Spinal cord (tissue), 10 donors: ENCODE measurements at places on chromosomes 5 and 9.
A peak's percentile ranks its signal among the peaks of the same experiment; 100 is the strongest.

DNA sequence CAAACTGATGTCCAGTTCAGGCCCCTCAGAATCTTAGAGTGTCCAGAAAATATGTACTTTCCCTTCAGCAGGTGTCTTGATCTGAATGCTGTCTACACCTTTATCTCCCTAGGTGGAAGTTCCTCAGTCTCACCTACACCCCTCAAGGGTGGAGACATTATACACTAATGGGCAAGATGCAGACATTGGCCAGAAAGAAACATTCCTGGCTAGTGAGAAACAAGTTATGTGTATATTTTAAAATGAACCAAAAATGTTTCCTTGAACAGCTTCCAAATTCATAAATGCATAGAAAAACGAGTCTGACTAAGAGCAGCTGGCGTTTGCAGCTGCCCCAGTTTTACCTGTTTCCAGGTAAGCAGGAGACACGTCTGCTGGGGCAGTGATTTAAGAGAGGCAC, 140.5 kb upstream of the IRX4 start:
- no peak for DNase-seq

GRCh38 chr5:178130576-178131445, at the start of gene RMND5B:
RMND5B (plus strand) TSS chr5:178131014; CDS start chr5:178138120, 7,106 bp downstream.
- peak; percentile 94 for DNase-seq

DNA sequence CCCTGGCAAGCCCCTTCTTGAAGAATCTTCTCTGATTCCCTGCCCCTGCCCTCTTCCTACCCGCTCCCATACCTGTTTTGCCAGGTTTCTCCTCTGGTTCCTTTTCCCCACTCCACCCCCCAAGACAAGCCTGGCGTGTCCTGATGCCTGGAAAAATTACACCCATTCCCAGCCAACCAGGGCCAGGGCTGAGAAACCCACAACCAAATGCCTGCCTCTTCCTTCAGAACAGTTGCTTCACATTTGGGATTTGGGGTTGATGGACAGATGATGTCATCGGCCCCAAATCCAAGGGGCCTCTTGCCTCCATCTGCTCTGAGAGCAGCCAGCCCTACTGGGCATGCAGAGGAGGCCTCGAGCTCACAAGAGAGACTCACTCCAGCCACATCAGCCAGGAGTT, 8.8 kb upstream of the NEK6 start:
- no peak for DNase-seq

GRCh38 chr9:37534412-37534811, 41.8 kb downstream of the FBXO10 start:
- no peak for DNase-seq

GRCh38 chr5:72495410-72495809, 11.8 kb downstream of the ZNF366 start:
- DNase-seq = no peak

DNA sequence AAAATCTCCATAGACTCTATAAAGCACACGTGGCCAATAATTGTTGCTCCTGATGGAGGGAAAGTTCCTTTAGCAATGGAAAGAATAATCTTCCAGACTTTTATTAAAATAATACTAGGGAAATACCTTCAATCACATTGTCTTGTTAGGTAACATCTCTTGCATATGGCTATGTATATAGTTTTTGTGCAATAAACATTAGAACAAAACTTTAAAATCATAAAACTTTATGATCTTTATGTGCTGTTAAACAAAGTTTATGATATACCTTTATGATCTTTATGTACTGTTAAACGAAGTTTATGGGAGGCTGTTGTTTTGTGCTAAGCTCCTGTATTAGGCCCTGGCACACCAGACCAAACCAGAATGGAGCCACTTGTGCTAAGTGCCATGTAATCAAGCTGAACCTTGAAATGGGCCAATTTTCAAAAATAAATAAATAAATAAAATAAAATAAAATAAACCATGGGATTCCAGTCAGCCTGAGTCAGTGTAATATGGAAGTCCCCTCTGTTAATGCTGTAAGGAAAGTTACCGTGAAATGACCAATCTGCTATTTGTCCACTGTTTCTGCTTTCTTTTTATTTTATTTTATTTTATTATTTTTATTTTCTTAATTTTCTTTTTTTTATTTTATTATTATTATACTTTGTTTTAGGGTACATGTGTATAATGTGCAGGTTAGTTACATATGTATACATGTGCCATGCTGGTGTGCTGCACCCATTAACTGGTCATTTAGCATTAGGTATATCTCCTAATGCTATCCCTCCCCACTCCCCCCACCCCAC, 431.3 kb downstream of the SPATA31D1 start:
- no peak for DNase-seq

- DNase-seq = no peak
These were observed 15.9 kb downstream of the NINJ1 start for GRCh38 chr9:93117924-93118862.

- DNase-seq = no peak
These were observed 2.6 kb downstream of the NKD2 start for GRCh38 chr5:1011226-1011631.

DNA sequence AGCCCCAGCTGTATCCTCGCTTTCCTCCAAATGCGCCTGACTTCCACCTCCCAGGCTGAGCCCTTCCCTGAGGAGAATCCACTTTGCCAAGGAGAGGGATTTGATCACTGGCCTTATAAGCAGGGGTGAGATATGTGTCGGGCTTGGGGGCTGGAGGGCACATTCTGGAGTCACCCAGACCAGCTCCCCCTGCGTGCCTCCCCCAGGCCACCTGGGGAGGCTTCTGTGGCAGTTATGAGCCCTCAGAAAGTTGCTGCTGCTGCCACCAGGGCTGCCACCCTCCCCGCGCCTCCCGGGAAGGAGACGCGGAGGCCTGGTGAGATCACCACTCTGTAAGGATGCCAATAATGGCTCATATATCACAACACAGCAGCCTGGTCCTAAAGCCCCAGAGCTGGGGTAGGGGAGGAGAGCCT, 211.5 kb downstream of the PAPPA start:
- DNase-seq = peak; percentile 47

DNA sequence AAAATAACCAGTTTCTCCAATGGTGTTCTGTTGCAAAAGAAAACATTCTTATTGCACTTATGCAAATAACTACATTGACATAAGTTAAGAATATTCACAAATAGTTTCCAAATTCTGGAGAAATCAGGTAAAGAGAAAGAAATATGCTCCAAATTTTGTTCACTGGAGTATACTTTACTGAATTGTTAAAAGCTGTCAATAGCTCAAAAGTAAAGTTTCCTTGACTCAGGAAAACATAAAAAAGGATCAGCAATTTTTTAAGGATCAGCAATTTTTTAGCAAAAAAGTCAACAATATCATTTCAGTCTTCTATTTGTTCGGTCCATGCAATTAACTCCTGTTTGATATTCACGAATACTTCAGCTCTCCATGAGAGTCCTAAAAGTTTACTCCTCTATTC, 51.6 kb downstream of the ANXA2R start:
- no peak for DNase-seq

GRCh38 chr9:107847978-107848964, 358.7 kb upstream of the KLF4 start:
- no peak for DNase-seq

- no peak for DNase-seq
These were observed 265.4 kb downstream of the DTWD2 start for GRCh38 chr5:118723021-118723338.

DNA sequence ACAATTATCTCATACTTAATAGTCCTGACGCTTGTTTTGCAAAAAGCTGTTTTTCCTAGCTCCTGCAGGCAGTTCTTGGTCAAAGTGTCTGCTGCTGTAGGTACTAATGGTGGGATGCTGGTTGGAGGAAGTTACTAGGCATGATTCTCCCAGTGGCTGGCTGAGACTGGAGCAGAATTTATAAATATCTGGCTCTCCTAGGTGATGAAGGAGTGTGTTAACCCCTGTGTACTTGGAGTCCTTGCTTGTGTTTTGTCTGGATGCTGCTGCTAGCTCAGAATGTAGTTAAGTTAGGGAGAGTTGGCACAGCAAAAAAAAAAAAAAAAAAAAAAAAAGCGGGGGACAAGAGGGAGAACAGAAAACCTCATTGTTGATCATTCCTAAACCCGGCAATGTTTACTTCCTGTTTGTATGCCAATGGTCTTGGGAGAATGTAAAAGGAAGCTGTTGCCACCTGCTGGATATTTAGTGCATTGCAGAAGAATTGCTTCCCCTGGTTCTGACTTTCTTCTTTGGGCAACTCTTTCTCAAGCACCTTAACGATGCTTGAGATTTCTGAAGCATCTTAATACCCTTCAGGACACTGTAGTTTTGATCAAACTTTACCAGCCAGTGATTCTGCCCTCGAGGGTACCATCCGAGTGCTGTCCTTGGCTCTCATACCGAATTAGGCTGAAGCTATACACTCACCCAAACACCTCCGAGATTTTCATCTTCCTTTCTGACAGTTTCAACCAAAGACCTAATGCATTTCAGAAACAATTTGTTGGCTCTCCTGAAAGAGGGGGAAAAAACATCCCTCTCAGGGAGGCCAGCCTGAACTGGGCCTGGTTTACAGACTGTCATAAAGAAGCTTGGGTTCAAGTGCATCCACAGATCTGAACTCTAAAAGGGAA, 71.7 kb upstream of the WWC1 start:
- peak; percentile 86 for DNase-seq

DNA sequence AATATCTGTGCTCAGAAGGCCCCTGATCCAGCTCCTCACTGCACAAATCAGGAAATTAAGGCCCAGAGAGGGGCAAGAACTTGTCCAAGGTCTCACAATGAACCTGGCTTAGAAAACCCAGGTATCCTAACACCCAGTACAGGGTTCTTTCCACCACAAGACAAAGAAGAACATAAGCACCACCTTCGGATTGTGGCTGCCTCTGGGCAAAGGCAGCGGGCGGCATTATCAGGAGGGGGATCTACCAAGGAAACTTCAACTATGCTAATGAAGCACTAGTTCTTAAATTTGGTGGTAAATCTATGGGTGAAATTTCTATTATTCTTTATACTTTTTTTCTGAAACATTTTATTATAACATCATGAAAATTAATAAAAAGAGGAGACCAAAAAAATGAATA, 17.9 kb downstream of the ANXA6 start:
- DNase-seq = no peak

DNA sequence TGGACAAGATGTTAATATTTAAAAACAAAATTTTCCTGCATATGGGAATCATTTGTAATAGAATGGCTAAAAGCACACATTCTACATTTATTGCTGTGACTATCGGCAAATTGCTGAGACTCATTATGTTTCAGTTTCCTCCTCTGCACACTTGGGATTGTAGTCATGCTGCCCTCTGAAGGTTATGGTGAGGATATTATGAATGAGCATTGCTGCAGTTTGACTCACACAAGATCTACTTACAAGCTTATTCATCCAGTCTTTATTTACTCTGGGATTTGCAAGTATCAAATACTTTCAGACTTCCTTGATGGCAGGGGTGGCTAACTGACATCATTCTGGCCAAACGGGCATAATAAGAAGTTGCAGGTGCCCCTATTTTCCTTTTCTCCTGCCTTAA, 9.5 kb upstream of the NFIL3 start:
- DNase-seq = no peak

DNA sequence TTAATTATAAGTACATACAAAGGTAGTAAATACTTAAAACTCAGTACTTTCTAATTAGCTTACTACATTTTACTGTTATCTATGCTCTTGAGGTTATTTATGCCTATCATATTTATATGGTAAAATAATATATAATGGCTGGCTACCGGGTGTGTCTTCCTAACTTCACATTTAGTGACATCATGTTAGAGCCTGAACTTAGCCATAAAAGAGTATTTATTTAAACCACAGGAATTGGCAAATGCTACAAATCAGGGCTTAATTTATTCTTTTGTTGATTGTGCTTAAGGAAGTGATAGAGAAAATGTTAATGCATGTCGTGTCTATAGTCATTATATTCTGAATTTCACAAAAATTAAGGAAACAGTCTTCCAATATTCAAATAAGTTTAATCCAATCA, 73.1 kb downstream of the NDUFAF2 start:
- no peak for DNase-seq

GRCh38 chr9:78777747-78778146, 480.8 kb downstream of the PSAT1 start:
- DNase-seq = no peak

DNA sequence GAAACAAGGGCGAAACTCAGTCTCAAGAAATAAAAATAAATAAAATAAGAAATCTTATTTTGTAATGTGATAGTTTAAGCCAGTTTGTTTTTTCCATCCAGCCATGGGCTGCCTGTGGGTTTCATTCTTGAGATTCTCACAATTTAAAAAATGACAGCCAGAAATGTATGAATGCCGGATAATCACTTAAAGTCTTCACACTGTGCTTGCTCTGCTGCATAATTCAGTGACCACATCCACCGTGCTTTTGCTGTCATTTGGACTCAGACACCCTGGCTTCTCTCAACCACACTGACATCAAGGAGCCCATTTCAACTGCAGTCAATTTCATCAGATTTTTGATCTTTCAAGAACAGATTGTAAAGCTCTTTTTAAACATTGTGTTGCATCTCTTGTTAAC, 61.0 kb upstream of the DAPK1 start:
- DNase-seq = no peak

DNA sequence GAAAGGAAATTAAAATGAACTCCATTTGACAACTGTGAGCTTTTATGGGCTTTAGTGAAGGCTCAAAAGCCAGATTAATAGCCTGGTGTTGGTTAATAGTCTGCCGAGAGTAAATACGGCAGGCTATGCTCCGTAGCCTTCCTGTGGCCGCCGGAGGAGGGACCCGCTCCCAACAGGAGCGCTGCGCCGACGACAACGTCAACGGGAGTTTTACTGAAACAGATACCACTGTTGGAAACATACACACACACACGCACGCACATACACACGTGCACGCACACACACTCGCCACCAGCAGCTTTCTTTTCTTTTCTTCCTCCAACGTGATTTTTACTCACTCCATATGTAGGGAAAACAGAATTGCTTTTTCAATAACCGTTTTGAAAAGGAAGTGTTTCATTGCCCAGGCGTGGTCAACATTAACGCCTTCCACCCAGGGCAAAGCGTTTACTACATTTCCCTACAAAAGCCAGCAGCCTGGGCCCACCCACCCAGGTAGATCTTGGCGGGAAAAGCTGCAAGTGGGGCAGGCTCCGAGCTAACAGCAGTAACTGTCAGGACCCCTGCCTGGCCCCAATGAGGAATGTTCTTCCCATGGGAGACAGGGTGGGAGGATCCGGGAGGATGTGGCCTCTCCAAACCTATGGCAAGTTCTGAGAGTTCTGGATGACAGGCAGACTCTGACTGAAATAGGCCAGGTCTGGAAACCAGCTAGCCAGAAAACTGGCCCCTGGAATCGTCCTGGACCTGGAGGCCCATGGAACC, 72.3 kb downstream of the PAX5 start:
- DNase-seq = peak; percentile 27

- DNase-seq = no peak
These were observed 6.1 kb downstream of the RORB start for GRCh38 chr9:74503219-74503618.

DNA sequence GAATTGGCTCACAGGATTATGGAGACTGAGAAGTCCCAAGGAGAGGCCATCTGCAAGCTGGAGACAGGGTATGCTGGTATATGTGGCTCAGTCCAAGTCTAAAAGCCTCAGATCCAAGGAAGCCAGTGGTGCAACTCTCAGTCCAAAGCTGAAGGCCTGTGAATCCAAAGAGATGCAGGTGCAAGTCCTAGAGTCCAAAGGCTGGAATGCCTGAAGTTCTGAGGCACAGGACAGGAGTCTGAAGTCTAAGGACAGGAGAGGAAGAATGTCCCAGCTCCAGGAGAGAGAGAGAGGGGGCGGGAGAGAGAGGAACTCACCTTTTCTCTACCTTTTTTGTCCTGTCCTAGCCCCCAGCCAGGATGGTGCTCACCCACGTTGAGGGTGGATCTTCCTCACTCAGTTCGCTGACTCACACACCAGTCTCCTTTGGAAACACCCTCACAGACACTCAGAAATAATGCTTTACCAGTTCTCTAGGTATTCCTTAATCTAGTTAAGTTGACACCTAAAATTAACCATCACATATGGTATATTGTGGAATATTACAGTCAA, 49.6 kb downstream of the KCNN2 start:
- DNase-seq = no peak
